ENCODE measurements at places on chromosomes 11 and 22.

DNA sequence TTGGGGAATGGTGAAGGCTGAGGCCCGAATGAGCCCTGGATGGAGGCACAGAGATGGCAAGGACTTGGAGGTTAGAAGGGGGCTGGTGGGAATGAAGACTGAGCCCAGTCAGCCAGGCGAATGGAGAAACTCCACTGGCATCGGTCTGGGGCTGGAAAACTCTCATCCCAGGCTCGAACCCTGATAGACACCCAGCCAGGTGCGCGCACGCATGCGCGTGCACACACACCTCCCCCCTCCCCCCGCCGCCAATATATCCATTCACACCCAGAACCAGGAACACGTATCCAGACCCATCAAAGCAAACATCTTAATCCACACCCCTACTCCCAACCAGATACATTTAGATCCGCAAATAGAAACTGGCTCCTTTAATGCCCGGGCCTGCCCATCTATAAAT is 139.3 kb downstream of the CEP164 start:
- no peaks in the 10 kb centered on the region for H3K4me1 ChIP-seq
- H3K27ac ChIP-seq: no peak overlapping the region
- no peaks in the 10 kb centered on the region for H3K36me3 ChIP-seq
- no peak overlapping the region for H3K4me3 ChIP-seq

DNA sequence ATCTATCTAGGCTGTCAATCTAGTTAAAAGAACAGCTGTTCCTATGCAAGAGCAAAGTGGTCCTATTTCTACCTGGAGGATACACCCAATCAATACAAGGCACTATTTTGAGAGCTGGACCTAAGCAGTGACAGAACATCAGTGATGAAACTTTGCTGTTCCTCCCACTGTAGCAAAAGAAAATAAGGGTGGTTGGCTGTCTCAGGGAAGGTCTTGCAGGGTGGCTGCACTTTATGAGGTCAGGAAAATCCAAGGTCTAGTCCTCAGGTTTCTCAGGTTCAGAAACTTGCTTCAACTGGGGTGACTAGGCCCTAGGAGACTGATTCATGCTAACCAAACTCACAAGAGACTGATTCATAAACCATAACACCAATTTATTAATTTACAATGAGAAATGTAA is 11.6 kb downstream of the CPSF7 start:
- H3K4me1 ChIP-seq: no peaks in the 10 kb centered on the region
- DNase-seq: no peak
- H3K4me3 ChIP-seq: no peak overlapping the region
- H3K27ac ChIP-seq: no peak overlapping the region
- H3K27me3 ChIP-seq: no peaks in the 10 kb centered on the region
- H3K36me3 ChIP-seq: peaks cover 21% of the 10 kb centered on the region

DNA sequence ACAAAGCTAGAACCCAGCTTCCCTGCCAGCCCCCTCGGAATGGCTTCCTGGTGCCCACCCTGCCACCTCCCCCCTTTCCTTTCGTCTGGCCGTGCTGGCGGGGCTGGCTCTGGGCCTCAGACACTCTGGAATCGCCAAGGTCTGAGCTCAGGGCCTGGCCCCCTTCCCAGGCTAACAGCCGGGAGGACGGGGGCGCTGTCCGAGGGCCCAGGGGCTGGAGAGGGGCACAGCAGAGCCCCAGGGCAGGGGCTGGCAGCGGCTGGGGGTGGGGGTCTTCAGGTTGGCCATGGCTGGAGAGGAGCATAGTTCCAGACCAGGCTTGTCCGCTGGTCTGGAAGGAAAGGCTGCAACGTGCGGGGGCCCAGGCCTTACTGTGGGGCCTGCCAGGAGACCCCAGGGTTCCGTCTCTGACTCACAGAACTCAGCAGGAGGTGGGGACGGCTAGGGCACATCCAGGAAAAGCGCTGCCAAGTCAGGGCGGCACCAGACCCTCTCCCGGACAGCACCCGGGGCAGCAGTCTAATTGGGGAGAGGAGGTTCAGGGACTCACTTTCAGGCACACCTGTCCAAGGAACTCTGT is 861 bp upstream of the LTBP3 start:
- DNase-seq: no peak
- peak overlapping the region; percentile 88 for H3K27ac ChIP-seq
- H3K4me1 ChIP-seq: peaks cover 13% of the 10 kb centered on the region
- peak overlapping the region; percentile 61 for H3K4me3 ChIP-seq
- no peaks in the 10 kb centered on the region for H3K27me3 ChIP-seq

GRCh38 chr11:27373856-27374602 is 11.0 kb upstream of the CCDC34 start:
- no peak for DNase-seq
- no peaks in the 10 kb centered on the region for H3K36me3 ChIP-seq
- H3K4me1 ChIP-seq: no peaks in the 10 kb centered on the region
- no peak overlapping the region for H3K4me3 ChIP-seq
- H3K27me3 ChIP-seq: no peaks in the 10 kb centered on the region

DNA sequence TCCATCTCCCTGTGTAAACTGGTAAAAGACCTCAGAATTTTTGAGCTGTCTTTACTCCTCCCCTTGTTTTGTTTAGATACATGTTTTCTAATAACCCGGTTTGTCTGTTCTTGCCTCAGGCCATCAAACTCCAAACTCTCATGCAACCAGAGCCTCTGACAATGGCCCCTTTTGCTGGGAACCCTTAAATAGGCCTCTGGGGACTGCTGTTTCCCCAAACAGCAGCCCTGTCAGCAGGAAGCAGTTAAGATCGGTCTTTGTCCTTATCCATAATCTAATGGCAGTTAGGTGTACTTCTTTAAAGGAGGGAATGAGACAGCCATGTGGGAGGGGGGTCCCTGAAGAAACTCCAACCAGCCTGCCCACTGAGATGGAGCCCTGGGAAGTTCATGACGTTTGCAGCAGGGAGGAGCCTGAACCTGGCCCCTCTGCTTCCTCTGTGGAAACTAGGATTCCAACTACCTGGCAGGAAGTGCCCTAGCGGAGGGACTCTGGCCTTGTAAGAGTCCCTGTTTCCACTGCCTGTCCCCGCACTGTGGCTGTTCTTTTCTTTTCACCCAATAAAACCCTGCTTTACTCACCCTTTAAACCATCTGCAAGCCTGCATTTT is 1354.4 kb downstream of the LRRC4C start:
- no peak for DNase-seq
- H3K4me3 ChIP-seq: no peak overlapping the region
- H3K36me3 ChIP-seq: no peaks in the 10 kb centered on the region
- no peak overlapping the region for H3K27ac ChIP-seq

DNA sequence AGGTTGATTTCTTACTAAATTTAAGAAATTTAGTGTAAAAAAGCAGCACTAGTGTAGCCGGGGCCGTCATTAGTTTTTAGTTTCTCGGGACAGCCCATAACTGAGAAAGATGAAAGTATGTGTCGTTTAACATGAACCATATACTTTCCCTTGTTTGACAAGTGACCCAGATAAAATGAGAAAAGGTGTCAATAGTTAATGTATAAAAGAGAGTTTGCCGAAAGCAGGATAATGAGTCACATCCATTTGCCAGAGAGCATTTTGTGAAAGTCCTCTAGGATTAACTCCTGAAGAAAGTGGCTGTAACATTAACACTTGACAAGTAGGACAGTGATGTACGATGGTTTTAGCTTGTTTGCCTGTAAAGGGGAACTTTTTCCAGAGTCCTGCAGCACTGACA is 13.5 kb downstream of the OR52K1 start:
- H3K4me1 ChIP-seq: no peaks in the 10 kb centered on the region
- H3K27me3 ChIP-seq: no peaks in the 10 kb centered on the region
- H3K36me3 ChIP-seq: no peaks in the 10 kb centered on the region

GRCh38 chr22:26650722-26651421 is 6.5 kb upstream of the MIAT start:
- H3K36me3 ChIP-seq: no peaks in the 10 kb centered on the region
- H3K4me3 ChIP-seq: no peak overlapping the region
- DNase-seq: no peak
- H3K27me3 ChIP-seq: no peaks in the 10 kb centered on the region

DNA sequence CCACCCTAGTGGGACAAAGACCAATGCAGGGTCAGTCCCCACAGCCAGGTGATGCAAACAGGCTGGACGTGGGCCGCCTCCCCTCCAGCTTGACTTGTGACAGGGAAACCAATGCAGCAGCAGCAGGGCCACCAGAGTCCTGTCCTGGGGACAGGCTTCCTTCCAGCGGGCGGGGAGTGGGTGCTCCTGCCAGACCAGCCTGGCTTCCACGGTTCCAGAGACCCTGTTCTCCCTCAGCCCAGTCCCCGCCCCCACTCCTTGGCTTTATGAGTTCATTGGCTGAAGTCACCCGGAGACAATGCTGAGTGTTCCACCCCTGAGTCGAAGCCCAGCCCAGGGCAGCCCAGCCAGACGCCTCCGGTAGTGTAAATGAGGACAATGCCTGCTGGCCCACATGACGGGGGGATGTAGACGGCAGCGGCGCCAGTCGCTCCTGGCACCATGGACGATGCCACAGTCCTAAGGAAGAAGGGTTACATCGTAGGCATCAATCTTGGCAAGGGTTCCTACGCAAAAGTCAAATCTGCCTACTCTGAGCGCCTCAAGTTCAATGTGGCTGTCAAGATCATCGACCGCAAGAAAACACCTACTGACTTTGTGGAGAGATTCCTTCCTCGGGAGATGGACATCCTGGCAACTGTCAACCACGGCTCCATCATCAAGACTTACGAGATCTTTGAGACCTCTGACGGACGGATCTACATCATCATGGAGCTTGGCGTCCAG is at the start of gene TSSK2:
Gene TSSK2, plus strand, starts transcription at position 350 of the 726 bp plus-strand sequence. Its CDS starts 92 bp downstream, at position 442.
- DNase-seq: no peak
- H3K4me3 ChIP-seq: no peak within 1 kb of the TSS
- no peaks in the 10 kb centered on the region for H3K4me1 ChIP-seq
- H3K27ac ChIP-seq: peak within 1 kb of the TSS; percentile 5
- H3K36me3 ChIP-seq: no peaks in the 10 kb centered on the region

DNA sequence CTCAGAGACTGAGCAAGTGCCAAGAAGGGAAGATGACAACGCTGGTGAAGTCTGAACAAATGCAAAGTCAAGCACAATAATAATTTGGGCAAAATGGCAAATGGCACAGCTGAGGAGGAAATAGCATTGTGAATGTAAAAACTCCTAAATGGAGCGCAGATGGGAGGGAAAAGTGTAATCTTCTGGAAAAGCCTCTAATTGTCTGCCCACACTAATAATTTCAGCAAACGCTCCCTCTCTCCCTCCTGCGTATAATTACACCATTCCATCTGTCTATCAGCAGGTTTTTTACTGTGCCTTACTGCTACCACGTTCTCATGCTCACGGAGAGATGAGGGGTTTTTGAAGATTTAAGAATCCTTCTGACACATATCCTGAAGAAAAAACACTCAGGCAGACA is 302.6 kb downstream of the KIRREL3 start:
- no peaks in the 10 kb centered on the region for H3K36me3 ChIP-seq
- H3K4me3 ChIP-seq: no peak overlapping the region

- no peak for DNase-seq
- no peaks in the 10 kb centered on the region for H3K27me3 ChIP-seq
These were observed 29.3 kb upstream of the APLP2 start for GRCh38 chr11:130040281-130040940.

GRCh38 chr11:69985331-69985640 is 92.8 kb upstream of the ANO1 start:
- H3K36me3 ChIP-seq: no peaks in the 10 kb centered on the region
- peaks cover 4% of the 10 kb centered on the region for H3K4me1 ChIP-seq
- peaks cover 12% of the 10 kb centered on the region for H3K27me3 ChIP-seq
- no peak overlapping the region for H3K4me3 ChIP-seq
- no peak overlapping the region for H3K27ac ChIP-seq
- no peak for DNase-seq

DNA sequence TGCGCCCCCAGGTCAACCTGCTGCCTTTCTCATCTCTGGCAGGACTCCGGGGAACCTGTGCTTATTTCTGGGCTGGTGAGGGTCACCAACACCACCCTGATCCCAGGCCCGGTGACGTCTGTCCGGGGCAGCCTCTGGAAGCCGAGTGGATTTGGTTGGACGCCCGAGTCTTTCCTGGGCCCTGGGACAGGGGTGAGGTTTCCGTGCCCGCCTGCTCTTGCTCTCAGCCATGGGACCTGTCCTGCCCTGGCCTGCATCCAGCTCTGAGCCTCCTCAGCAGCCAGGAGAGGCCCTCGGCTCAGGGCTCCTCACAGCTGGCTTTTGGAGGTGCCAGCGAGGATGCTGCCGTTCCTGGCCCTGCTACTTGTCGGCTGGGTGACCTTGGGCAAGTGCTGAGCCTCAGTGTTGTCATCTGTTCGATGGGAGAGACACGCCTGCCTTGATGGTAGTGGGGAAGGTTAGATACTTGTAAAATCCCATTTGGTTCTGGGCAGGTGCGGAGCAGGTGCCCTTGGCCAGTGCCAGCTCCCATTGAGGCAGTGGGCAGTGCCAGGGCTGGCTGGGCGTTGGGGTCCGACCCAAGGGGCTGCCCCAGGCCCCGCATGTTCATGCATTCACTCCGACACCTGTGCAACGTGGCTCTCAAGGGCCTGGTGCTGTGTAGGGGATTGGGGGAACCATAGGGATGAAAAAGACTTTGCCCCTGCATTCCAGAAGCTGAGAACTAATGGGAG is 58.9 kb upstream of the THY1 start:
- H3K36me3 ChIP-seq: no peaks in the 10 kb centered on the region
- H3K4me3 ChIP-seq: no peak overlapping the region
- H3K27me3 ChIP-seq: no peaks in the 10 kb centered on the region
- no peak for DNase-seq
- no peaks in the 10 kb centered on the region for H3K4me1 ChIP-seq
- H3K27ac ChIP-seq: no peak overlapping the region

DNA sequence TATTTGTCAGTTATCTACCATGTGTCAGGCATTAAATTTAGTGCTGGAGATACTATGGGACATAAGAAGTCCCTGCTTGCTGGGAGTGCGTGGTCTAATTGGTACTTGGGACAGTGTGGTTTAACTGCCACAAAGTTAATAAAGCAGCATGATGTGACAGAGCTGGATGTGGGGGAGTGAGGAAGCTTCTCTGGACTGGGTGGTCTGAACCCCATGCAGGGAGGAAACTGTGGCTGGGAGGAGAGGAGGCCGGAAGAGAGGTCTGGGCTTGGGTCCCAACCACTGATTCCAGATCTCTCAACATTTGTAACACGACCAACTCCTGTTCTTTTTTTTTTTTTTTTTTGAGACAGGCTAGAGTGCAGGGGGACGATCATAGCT is 37.1 kb downstream of the ST3GAL4 start:
- no peaks in the 10 kb centered on the region for H3K4me1 ChIP-seq
- H3K36me3 ChIP-seq: no peaks in the 10 kb centered on the region
- DNase-seq: no peak
- H3K4me3 ChIP-seq: no peak overlapping the region
- H3K27me3 ChIP-seq: no peaks in the 10 kb centered on the region

GRCh38 chr22:48746789-48747425 is 1080.8 kb downstream of the BRD1 start:
- H3K36me3 ChIP-seq: no peaks in the 10 kb centered on the region
- DNase-seq: peak; percentile 2
- no peak overlapping the region for H3K4me3 ChIP-seq
- H3K27ac ChIP-seq: no peak overlapping the region
- H3K4me1 ChIP-seq: no peaks in the 10 kb centered on the region

- H3K27ac ChIP-seq: no peak overlapping the region
- no peaks in the 10 kb centered on the region for H3K27me3 ChIP-seq
- H3K4me3 ChIP-seq: no peak overlapping the region
- H3K4me1 ChIP-seq: no peaks in the 10 kb centered on the region
- DNase-seq: no peak
- H3K36me3 ChIP-seq: no peaks in the 10 kb centered on the region
These were observed 128.3 kb downstream of the DDX10 start for GRCh38 chr11:108793138-108793537.

All from prostate gland (tissue), 2 donors.